NCI-H187 treated with DMSO at 0.1 percent for 48 hours (cell line): ENCODE measurements at places on chromosomes 11 and 22.

DNA sequence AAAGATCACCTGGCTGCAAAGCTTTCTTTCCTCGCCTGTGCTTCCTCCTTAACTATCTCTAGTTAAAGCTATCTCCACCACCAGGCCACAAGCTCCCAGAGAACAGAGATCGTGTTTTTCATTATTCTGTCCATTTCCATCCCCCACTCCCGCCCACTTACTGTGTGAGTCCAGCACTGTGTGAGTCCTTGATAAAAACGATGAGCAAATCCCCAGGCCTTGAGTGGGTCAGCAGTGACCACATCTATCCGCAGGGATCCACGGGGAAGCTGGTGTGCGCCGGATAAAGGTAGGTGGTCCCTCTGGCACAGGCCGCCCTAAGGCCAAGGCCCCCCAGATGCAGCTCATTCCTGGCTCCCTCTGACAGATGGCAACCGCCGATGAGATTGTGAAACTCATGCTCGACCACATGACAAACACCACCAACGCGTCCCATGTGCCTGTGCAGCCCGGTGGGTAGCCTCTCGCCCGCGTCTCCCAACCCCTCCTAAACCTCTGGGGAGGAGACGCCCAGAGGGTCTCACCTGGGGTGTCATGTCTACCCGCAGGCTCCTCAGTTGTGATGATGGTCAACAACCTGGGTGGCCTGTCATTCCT, 9.3 kb downstream of the TKFC start:
- DNase-seq = no peak

- no peak for DNase-seq
These were observed 351.9 kb downstream of the DDX10 start for GRCh38 chr11:109016724-109017123.

DNA sequence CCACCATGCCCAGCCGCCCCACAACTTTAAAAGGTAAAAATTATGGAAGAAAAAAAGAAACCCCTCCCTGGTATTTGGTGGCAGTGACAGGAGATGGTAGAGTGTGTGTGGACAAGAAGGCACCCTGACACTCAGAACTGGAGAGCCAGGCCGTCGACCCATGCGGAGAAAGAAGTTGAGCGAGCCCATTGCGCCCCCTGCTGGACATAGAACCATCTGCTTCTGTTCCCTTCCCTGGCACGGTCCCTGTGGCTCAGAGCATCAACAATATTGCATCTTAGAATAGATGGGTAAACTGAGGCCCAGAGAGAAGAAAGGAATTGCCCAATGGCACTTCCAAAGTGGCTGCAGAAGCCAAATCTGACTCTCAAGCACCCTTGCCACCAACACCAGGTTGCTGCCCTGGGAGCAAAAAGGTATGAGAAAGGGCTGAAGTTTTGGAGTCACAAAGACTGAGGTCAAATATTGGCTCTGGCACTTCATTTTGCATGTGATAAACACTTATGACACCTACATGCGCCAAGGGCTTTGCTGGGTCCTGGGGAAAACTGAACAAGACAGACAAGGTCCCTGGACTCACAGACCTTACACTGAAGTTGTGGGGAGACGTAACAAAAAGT, 8.6 kb downstream of the MRPL11 start:
- DNase-seq = peak; percentile 7

- no peak for DNase-seq
These were observed 101.1 kb upstream of the FAT3 start for GRCh38 chr11:92123540-92123939.

DNA sequence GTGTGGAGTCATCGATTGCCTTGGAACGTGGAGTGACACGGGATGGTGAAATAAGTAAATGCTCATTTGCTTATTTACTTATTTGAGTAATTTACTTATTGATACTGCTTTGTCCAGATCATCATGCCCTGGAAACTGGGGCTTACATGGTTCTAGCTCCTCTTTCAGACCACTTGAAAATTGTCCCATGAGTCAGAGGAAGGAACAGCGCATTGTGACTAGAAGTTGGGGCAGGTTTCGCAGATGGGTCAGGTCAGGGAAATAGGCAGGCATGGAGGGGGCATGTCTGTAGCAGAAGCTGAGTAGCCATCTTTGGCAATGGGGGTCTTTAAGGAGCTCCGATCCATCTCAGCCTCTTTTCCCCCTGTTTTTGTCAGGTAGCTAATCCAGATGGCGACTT, 104.2 kb upstream of the SORL1-AS1 start:
- DNase-seq = no peak

GRCh38 chr11:256952-257737, 20.4 kb downstream of the PSMD13 start:
- DNase-seq = no peak

DNA sequence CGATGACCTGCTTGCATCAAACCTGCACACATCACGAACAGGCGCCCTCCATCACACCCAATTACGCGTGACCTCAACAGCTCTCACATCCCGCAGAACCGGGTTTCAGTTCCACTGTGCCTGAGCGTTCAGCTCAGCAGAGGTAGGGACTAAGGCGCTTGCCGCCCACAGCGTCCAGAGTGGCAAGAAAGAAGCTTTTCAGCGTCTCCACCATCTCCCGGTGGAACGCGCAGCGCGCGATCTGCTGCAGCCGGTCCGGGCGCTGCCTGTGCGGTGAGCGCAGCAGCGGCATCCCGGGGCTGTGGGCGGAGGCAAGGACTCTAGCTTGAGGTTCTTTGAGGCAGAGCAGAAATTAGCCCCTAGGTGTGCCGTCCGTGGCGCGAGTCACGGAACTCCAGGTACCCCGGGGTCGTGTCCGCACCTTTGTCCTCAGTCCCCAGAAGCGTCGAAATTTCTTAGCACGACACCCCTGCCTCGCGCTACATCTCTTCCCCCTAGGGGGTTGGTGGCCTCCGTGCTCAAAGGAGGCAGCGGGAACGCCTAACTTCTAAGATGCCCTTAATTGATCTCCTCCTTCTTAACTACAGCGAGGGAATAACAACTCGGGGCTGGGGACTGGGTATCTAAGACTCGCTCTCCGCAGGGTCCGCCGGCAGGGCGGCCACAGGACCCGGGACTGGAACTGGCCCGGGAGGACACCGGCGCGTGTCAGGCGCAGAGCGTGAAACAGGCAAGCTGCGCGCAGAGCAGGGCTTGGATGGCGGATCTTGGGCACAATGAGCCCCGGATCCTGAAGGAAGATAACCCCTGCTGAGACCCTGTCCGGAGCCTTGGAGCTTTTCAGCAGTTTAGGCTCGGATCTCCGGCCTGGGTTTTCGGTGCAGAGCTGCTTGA, 1.7 kb upstream of the CALCA start:
- no peak for DNase-seq

DNA sequence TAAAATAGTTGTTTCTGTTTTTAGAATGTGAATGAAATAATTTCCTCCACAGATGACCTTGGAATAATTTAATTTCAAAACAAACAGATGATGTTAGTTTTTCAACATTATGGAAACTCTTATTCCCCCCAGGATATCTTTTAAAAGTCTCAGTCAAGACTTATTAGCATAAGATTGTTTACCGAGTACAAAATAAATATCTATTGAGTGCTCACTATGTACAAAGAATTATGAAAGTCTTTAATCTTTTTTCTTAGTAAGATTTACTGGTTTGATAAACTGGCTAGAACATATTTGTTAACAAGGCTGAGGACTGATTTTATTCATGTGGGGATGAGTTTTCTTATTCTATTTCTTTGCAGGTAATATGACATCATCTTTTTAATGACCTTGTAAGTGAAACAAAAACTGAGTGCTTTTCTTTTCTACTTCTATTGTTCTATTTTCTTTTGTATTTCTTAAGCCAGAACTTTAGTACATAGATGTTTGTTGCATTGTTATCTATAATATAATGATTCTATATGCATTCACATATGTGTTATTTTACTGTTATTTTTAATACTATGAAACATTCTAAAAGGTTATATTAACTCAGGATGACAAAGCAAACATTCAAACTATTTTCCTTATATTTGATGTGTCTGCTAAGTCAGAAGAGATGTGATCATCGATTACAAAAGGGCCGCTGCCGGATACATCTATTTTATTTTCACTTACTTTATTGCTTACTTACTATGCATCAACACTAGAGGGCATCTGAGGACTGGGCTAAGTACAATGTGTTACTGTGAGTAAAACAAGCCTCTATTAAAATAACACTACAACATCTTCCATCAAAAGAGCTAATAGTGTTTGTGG, 111.0 kb upstream of the ARHGAP42 start:
- peak; percentile 11 for DNase-seq

- peak; percentile 73 for DNase-seq
These were observed 1.5 kb upstream of the INPPL1 start for GRCh38 chr11:72222907-72223614.

GRCh38 chr22:17536269-17536668, 27.0 kb upstream of the SLC25A18 start:
- DNase-seq = no peak

DNA sequence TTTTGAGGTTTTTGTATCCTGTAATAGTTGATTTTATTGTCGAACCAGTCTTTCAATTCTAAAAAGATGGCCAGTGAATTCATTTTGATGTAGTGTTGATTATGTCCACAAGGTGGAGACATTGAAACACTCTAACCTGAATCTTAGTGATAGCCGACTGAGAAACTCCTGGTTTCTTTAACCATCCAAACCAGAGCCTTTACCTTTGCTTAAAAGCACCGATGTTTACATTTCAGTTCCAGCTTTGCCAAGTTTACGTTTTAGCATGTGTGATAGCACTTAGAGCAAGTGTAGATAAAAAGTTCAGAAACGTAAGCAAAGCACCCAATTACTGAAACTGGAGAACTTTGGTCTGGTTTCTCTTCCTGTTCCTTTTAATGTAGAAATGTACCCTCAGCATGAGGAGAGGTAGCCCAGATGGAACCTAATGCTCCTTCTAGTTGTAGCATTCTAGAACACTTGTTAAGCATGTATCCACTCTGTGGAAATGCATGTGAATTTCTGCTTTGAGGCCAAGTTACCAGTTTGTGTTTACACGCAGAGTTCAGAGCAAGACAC, 208.6 kb downstream of the DBX1 start:
- DNase-seq = peak; percentile 33

GRCh38 chr11:40293655-40294348, 1165.7 kb downstream of the LRRC4C start:
- peak; percentile 80 for DNase-seq

DNA sequence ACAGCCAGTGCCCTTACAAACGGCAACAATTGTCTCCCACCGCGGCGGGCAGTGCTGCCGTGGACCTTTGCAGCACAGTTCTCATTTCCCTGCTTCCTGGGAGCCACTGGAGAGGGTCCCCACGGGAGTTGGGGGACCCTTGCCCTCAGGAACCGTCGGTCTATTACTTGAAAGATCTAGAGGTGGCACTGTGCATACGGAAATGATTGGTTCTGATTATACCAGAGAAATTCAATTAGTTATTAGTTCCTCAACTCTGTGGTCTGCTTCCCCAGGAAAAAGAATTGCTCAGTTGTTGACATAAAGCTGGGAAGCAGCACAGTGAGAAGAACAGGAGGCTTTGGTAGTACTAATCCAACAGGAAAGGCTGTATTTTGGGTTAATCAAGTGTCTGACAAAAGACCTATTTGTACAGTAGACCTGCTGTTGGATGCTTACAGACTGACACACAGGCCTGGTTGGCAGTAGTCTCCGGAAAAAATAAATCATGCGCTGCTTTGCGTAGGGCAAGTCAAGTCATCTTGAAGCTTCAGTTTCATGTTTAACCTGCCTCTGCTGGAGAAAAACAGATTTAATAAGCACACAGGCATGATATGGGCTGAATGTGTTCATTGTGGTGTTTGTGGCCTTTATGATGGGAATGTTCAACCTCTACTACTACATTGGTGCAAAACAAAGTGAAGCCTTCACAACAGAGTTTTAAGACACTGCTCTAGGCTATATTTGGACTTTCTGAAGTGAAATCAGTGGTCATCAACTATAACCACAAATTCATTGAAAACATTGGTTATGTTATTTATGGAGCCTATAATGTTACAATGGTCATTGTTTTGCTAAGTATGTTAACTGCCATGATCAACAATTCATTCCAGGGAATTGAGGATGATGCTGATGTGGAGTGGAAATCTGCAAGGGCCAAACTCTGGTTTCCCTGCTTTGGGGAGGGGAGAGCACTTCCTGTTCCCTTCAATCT, 54.6 kb upstream of the SC5D start:
- no peak for DNase-seq

GRCh38 chr11:116644201-116644940, 128.4 kb downstream of the BUD13 start:
- DNase-seq = no peak

DNA sequence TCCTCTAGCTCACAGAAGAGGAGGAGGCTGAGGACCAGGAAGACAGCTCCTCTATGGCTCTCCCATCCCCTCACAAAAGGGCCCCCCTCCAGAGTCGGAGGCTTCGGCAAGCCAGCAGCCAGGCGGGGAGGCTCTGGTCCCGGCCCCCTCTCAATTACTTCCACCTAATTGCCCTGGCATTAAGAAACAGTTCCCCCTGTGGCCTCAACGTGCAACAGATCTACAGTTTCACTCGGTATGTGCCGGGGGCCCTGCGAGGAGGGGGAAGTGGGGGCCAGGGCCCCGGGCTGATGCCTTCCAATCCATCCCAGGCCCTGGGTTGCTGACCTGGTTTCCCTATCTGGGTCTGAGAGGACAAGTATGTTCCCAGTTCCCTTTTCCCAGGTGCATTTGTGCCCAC, 7.9 kb downstream of the FOXR1 start:
- DNase-seq = no peak

GRCh38 chr11:124535552-124536232, 7.8 kb downstream of the OR8B12 start:
- no peak for DNase-seq

GRCh38 chr22:39662686-39663052, 92.1 kb downstream of the CACNA1I start:
- DNase-seq = no peak

DNA sequence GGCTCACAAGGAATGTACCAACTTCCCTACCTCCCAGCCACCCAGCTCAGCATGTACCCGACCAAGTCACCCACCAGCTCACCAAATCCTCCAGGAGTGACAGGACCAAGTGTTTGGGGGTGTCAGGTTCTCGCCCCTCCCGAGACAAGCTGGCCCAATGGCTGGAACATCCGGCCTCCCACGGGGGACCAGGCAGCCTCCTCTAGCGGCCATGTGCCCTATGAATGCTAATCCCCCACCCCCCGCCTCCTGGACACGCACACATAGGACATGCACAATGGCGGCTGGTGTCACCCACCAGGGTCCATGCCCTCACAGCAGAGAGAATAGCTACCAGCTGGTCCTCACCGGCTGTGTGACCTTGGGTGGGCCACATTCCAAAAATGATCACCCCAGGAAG, 151.0 kb downstream of the MN1 start:
- DNase-seq = no peak
